ENCODE measurements at places on chromosomes 4 and X. TPM values are rescaled to one million over a fixed set of nuclear protein-coding genes. Genes with fewer than 3 reads are reported as not detected.

- no peaks in the 10 kb centered on the region for H3K36me3 ChIP-seq
- H3K4me1 ChIP-seq: no peaks in the 10 kb centered on the region
- H3K27me3 ChIP-seq: no peaks in the 10 kb centered on the region
- no peak overlapping the region for H3K4me3 ChIP-seq
Observed at GRCh38 chr4:83180431-83180968, 66.0 kb upstream of the PLAC8 start.

- no peak for DNase-seq
- peak overlapping the region; percentile 88 for H3K27ac ChIP-seq
- H3K27me3 ChIP-seq: no peaks in the 10 kb centered on the region
- no peaks in the 10 kb centered on the region for H3K36me3 ChIP-seq
Observed at GRCh38 chrX:71534773-71535544, 2.1 kb downstream of the OGT start.

The ARHGAP10 gene
- total RNA-seq: 130 TPM

GRCh38 chr4:150990250-150990649 lies 24.8 kb downstream of the LRBA start:
- H3K4me3 ChIP-seq: no peak overlapping the region
- no peak overlapping the region for H3K27ac ChIP-seq
- H3K27me3 ChIP-seq: no peaks in the 10 kb centered on the region
- DNase-seq: no peak
- H3K36me3 ChIP-seq: no peaks in the 10 kb centered on the region
- no peaks in the 10 kb centered on the region for H3K4me1 ChIP-seq

The CLTRN gene
- not detected for total RNA-seq

DNA sequence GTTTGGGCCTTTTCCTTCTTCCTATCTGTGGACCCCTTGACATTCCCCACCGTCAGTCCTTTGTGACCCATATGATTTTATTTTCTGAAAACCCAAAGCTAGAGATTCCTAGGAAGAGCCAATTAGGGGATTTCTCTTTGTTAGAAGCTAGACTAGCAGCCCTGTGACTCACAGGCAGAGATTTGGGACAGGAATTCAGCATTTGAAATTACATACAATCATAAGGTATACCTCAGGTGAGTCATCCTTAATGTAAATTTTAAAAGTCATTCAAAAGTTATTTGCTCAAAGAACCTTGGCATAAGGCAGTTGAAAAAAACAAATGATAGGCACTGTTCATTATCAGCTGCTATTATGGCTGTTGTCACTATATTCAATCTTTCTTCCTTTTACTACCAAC lies 40.6 kb downstream of the USP26 start:
- no peaks in the 10 kb centered on the region for H3K27me3 ChIP-seq
- no peak for DNase-seq
- H3K27ac ChIP-seq: no peak overlapping the region
- no peaks in the 10 kb centered on the region for H3K4me1 ChIP-seq
- H3K4me3 ChIP-seq: no peak overlapping the region

- H3K27ac ChIP-seq: peak overlapping the region; percentile 85
- H3K27me3 ChIP-seq: no peaks in the 10 kb centered on the region
- peaks cover 61% of the 10 kb centered on the region for H3K4me1 ChIP-seq
- H3K4me3 ChIP-seq: no peak overlapping the region
- H3K36me3 ChIP-seq: no peaks in the 10 kb centered on the region
Observed at GRCh38 chr4:128390475-128390996, 102.9 kb upstream of the PGRMC2 start.

GRCh38 chr4:154542271-154542879 lies 7.8 kb downstream of the PLRG1 start:
- H3K27me3 ChIP-seq: no peaks in the 10 kb centered on the region
- no peak for DNase-seq
- no peak overlapping the region for H3K4me3 ChIP-seq
- H3K4me1 ChIP-seq: no peaks in the 10 kb centered on the region
- peaks cover 23% of the 10 kb centered on the region for H3K36me3 ChIP-seq

The CXCR3 gene
- total RNA-seq: not detected

DNA sequence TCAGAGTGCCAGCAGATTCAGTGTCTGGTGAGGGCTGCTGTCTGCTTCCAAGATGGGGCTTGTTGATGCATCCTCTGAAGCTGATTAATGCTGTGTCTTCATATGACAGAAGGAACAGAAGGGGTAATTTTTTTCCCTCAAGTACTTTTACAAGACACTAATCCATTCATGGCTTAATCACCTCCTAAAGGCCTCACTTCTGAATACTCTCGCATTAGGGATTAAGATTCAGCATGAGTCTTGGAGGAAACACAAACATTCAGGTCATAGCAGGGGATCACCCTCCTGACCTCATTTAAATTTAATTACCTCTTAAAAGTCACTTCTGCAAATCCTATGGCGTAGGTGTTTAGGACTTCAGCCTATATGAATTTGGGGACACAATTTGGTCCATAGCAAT lies 1145.5 kb upstream of the PCDH10 start:
- H3K36me3 ChIP-seq: no peaks in the 10 kb centered on the region
- H3K4me3 ChIP-seq: no peak overlapping the region
- no peaks in the 10 kb centered on the region for H3K27me3 ChIP-seq
- DNase-seq: no peak
- H3K27ac ChIP-seq: no peak overlapping the region
- no peaks in the 10 kb centered on the region for H3K4me1 ChIP-seq

The MAGEA8 gene
- not detected for total RNA-seq

The ESX1 gene
- not detected for total RNA-seq

The CC2D2A gene
- total RNA-seq: 41.0 TPM

The OPN1MW gene
- not detected for total RNA-seq

The EXOC1 gene
- 21.8 TPM for total RNA-seq

- no peaks in the 10 kb centered on the region for H3K36me3 ChIP-seq
- no peak overlapping the region for H3K4me3 ChIP-seq
- H3K27ac ChIP-seq: no peak overlapping the region
- no peak for DNase-seq
- H3K4me1 ChIP-seq: peaks cover 11% of the 10 kb centered on the region
Observed at GRCh38 chrX:11609109-11609508, 56.6 kb downstream of the ARHGAP6 start.

The NAP1L3 gene
- 4.7 TPM for total RNA-seq

The RHOXF1 gene
- not detected for total RNA-seq

DNA sequence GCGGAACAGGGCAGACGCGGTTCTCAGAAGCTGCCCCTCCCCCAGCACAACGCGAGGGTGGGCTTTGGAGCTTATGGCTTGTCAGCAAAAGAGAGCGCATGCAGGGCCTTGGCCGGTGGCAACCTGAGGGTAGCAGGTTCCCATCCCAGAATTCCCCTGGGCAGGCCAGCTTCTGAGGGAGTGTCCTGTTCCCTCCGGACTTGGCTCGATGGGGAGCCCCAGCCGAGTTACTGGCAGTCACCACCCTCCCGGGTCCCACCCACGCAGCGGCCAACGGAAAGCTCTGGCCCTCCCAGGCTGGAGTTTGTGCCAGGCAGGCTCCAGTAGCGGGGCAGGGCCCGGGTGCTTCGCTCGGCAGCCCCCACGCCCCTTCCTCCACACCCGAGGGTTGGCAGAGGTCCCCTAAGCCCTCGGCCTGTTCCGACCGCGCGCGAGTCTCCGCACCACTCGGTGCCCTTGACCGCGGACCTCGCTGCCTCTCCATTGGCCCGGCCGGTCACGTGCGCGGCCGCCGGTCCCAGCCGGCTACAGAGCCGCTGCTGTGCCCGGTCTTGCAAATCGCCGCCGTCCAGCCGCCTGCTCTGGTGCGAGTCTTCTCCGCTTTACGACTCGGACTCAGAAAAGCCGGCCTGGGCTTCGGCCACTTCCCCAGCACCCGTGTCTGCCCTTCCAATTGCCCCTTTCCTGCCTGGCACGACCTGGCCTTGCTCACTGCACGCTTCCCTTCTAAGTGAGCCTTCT lies 20.9 kb upstream of the MTM1 start:
- H3K36me3 ChIP-seq: no peaks in the 10 kb centered on the region
- H3K27ac ChIP-seq: peak overlapping the region; percentile 76
- H3K4me3 ChIP-seq: peak overlapping the region; percentile 37
- DNase-seq: peak; percentile 85

DNA sequence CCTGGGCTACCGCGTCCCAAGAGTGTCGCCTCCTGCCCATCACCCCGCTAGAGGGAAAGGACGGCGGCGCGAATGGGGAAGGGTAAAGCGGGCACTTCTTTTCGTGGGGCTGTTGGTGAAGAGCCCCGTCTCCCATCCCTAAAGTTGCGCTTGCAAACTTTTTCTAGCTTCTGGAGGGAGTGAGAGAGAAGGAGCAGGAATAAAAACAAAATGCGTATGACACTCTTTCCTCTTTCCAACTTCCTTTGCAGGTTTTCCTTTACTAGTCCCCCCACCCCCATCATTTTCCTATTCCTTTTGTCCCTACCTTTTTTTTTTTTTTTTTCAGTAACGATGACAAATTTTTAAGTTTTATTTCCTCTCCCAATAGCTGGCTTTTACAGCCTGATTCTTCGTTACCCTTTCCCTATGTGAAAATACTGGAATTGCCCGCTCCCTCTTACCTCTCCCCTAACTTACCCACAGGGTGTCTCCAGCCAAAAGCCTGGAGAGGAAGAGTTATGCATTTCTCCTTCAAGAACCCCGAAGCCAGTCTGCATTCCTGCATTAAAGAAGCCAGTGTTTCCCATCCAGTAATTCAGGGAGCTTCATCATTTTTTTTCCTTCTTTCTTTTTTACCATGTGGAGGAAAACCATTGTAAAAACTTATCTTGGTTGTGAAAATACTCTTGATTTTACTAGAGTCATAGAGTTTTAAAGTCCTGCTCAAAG lies 613 bp upstream of the ARSJ start:
- H3K36me3 ChIP-seq: no peaks in the 10 kb centered on the region
- no peak for DNase-seq
- H3K4me1 ChIP-seq: peaks cover 9% of the 10 kb centered on the region

DNA sequence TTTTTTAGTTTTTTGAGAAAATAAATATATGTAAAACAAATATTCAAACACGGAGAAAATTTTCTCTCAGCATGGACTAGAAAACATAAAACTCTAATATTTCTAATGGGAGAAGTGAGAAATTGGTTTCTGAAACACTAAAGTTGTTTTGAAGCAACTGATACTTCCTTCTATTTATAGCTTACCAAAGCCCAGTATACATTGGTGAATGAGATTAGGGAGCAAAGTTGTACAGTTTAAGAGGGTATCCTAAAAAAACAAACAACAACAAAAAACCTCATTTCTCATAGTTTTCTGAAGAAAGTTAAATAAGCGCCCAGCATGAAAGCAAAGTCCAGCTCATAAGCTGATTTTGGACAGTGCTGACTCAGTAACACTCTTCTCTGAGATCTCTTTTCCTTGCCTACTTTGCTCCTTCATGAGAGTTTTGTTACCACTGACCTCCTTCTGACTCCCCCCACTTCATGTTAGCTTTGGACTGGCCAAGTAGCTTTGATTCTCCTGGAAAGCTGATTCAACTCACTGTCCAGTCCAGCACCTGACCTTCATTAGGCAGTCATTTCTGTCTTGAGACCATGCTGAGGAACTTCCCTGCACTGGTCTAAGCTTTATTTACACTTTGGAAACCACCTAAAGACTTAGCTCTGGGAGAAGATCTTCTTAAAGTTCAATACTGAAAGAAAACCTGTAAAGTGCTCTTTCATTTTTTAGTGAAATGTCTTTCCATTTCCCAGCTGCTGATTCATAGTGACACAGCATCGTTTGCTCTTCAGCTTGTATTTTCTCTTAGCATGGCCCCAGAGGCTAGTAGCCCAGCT lies 21.8 kb upstream of the P2RY10 start:
- H3K27me3 ChIP-seq: no peaks in the 10 kb centered on the region
- no peak overlapping the region for H3K4me3 ChIP-seq
- no peak overlapping the region for H3K27ac ChIP-seq
- H3K4me1 ChIP-seq: no peaks in the 10 kb centered on the region
- DNase-seq: no peak
- H3K36me3 ChIP-seq: no peaks in the 10 kb centered on the region

The PRDM8 gene
- total RNA-seq: 14.3 TPM
